Activated CD8-positive, alpha-beta memory T cell treated with anti-CD3 and anti-CD28 coated beads for 48 hours (primary cell): ENCODE measurements at places on chromosomes 13 and 19.
A peak's percentile ranks its signal among the peaks of the same experiment; 100 is the strongest.

GRCh38 chr13:29541400-29541799, 54.1 kb downstream of the SLC7A1 start:
- no peak for DNase-seq

- no peak for DNase-seq
These were observed 43.8 kb downstream of the DCT start for GRCh38 chr13:94435604-94436226.

DNA sequence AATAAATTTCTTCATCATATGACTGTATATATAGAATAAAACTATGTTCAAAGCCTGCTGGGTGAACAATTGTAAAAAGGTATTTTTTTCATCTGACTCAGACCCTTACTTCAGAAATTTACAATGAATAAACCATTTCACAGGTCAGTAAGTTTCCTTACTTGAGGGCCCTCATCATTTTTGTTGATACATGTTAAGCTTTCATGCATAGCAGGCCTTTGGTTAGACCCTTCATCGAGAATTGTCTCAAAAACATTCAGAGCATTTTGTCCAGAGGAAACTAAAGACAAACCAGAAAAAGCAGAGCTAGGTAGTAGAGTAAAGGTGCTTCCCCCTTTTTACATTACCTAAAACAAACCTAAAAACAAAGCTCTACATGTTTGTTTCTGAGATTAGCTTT, 46.2 kb downstream of the FNDC3A start:
- no peak for DNase-seq

GRCh38 chr19:3029065-3029923, at the start of gene TLE2:
Gene TLE2, minus strand, starts transcription at chr19:3029280. Its CDS starts 376 bp downstream, at chr19:3028904.
- DNase-seq, result no peak

DNA sequence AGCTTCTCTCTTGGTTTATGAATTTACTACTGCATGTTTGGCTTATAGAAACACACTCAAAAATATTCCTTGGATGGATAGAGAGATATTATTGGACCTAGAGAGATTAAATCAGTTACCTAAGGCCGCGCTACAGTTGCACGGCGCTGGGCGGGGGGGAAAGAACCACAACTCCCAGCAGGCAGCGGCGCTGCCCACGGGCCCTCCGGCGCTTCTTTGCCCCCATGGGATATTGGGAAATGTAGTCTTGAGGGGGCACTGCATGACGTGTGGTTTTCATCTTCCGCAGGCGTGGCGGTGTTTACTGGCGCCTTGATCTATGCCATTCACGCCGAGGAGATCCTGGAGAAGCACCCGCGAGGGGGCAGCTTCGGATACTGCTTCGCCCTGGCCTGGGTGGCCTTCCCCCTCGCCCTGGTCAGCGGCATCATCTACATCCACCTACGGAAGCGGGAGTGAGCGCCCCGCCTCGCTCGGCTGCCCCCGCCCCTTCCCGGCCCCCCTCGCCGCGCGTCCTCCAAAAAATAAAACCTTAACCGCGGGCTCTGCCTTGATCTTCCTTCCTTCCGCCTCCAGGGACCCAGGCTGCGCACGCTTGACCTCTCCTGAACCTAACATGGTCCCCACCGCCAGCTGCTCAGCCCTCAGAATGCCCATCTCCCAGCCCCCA, 4.8 kb downstream of the EMP3 start:
- peak; percentile 58 for DNase-seq

DNA sequence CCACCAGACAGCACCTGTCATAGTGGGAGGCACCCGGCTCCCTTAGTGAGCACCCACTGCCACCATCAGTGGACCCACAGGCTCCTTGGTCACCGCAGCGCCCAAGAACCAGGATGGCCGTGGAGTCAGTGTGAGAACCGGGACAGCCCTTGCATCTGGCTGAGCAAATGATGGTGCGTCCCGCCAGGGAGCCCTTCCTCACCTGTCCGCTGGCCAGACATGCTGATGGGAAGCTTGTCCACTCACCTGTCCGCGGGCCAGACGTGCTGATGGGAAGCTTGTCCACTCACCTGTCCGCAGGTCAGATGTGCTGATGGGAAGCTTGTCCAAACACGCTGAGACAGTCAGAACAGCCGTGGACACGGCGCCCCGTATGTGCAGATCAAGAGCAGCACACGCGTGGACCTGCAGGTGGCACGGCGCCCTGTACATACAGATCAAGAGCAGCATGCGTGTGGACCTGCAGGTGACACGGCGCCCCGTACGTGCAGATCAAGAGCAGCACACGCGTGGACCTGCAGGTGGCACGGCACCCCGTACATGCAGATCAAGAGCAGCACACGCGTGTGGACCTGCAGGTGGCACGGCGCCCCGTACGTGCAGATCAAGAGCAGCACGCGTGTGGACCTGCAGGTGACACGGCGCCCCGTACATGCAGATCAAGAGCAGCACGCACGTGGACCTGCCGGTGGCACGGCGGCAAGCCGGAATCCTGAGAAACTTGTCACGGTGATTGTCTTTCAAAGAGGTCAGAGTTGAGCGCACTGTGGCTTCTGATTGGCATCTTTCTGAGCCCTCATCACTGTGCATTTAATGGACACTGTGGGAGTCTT, 40.7 kb upstream of the DCUN1D2 start:
- DNase-seq, result no peak

DNA sequence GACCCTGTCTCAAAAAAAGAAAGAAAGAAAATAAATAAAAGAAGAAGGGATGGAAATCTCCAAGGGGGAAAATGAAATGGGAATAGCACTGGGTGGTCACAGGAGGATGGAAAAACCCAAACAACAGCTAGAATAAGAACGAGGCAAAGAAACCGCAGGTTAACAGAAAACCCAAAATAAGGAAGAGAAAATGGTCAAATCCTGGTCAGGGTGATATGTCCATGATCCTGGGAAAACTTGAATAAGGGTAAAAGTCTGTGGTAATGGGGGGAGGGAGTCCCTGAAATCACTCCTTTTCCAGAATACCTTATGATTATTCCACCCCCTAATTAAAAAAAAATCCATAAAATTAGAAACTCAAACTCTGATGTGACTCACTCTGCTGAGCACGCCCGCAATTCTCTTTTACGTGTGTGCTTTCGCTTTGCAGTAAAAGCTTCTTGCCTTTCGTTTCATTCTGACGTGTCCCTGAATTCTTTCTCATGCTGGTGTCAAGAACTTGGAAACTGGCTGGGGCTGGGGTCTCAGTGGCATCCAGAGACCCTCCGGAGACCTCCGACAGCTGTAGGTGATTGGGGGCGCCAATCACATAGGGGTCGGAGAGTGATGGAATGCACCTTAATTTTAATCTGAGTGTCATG, 4.3 kb upstream of the NAXD start:
- DNase-seq, result no peak

GRCh38 chr13:31221057-31221456, 21.3 kb downstream of the B3GLCT start:
- DNase-seq, result no peak

DNA sequence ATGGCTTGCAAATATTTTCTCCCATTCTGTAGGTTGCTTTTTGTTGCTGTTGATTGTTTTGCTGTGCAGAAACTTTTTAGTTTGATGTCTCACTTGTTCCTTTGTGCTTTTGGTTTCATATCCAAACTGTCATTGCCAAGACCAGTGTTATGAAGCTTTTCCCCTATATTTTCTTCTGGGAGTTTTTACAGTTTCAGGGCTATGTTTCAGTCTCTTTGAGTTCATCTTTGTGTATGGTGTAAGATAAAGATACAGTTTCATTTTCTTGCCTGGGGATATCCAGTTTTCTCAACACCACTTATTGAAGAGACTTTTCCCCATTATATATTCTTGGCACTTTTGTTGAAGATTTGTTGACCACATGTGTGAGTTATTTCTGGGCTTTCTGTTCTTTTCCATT, 139.9 kb downstream of the MRPL57 start:
- no peak for DNase-seq

GRCh38 chr19:38502410-38503076, 69.1 kb downstream of the RYR1 start:
- DNase-seq, result no peak

- no peak for DNase-seq
These were observed 189.0 kb upstream of the SOX1 start for GRCh38 chr13:111877906-111878305.

- no peak for DNase-seq
These were observed 282.9 kb downstream of the TSHZ3 start for GRCh38 chr19:31066385-31066784.

- DNase-seq, result no peak
These were observed 24.9 kb upstream of the WDR18 start for GRCh38 chr19:958967-959855.

- DNase-seq, result no peak
These were observed 265.0 kb downstream of the PCDH9 start for GRCh38 chr13:66965181-66965580.

DNA sequence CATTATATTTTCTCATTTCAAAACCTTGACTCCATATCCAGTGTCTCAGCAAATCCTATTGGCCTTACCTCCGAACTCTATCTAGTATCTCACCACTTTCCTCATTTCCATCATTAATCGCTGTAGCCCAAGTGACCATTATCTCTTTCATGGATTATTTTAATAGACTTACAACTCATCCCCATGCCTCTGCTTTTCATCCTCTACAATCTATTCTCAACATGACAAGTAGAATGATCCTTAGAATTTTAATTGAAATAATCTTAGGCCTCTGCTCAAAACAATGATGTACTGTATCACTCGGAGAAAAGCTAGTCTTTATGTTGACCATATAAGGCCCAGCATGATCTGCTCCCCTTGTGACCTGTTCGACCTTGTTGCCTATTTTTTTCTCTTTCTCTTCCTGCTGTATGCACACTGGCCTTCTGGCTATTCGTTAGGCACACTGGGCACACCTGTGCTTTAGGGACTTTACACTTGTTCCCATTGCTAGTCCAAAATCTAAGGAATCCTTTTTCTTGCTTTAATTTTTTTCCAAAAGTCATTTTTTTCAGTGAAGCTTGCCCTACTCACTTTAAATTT, 21.4 kb downstream of the DNAJC15 start:
- DNase-seq, result no peak

DNA sequence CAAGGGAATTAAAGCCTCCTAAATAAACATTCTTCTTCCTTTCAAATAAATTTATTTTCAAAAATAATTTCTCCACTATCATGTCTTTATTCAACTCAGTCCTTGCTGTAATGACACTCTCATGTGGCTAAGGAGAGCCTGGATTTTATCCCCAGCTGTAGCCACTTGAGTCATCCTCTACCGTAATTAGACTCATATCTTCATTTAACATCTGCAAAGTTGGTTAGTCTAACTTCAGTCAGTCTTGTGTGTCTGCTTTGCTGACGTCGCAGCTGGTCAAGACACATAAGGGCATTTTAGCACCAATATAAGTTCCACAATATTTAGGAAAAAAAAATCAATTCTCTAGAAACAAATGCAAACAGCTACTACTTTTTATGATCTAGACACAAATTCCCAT, 776.4 kb upstream of the ATXN8OS start:
- no peak for DNase-seq

DNA sequence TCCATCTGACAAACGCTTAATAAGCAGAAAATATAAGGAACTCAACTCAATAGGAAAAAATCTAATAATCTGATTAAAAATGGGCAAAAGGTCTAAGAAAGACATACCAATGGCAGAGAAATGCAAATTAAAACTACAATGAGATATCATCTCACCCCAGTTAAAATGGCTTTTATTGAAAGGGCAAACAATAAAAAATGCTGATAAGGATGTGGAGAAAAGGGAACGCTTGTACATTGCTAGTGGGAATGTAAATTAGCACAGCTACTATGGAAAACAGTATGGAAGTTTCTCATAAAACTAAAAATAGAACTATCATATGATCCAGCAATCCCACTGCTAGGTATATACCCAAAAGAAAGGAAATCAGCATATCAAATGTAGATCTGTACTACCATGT, 508.8 kb upstream of the GPC6 start:
- no peak for DNase-seq

- DNase-seq, result no peak
These were observed 155.2 kb downstream of the RFC3 start for GRCh38 chr13:33973194-33973593.

DNA sequence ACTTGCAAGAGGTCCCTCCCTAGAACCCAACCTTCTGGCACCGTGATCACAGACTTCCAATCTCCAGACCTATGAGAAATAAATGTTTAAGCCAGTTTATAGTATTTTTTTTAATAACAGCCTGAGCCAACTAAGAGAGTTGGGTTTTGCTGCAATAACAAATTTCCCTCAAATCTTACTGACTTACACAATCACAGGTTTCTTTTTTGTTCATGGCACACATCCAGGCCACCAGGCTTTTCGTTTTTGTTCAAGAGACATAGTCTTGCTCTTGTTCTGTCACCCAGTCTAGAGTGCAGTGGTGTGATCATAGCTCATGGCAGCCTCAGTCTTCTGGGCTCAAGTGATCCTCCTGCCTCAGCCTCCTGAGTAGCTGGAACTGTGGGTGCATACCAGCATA, 2.0 kb upstream of the SELENOV start:
- no peak for DNase-seq

DNA sequence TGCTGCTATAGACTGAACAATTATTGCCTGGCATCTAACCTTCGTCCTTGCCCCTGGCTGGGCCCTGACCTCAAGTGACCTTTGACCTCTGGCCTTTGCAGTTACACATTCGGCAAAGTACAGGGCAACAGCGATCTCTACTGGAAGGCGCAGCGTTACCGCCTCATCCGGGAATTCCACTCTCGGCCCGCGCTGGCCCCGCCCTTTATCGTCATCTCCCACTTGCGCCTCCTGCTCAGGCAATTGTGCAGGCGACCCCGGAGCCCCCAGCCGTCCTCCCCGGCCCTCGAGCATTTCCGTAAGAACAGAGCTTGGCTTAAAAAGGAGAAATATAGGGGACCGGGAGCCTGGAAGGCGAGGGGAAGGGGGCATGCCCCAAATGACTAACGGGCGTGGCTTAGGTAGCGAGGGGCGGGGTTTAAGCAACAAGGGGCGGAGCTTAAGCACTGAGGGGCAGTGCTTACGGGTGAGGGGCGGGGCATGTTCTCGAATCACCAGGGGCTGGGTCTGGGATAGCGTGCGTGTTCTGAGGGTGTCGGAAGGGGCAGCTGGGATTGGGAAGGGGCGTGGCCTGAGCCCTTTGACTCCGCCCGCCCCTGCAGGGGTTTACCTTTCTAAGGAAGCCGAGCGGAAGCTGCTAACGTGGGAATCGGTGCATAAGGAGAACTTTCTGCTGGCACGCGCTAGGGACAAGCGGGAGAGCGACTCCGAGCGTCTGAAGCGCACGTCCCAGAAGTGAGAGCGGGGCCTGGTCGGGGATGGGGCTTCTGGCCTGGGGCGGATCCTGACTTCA, 52.7 kb downstream of the TRPM4 start:
- DNase-seq, result no peak

DNA sequence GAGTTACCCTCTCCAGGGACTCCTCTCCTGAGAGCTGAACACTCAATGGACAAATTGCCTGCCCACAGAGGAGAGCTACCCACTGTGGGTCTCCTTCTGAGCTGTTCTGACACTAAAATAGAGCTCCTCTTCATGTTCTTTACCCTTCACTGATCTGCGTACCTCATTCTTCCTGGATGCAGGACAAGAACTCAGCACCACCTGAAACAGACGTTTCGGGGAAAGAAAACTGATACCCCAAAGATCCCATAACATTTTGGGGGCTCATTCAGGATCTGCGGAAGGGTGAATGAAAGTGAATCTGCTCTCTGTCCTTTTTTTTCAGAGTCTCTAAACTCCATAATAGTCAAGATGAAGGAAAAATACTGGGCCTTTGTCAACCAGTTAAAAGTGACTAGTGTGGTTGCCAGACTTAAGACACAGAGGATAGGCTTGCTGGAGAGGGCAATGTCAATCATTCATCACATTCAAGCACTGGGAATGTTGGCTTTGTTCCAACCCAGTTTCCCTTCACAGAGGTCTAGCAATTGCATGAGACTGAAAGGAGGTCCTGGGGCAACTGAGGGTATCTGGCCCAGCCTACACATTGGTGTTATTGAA, 136.7 kb upstream of the SLITRK6 start:
- no peak for DNase-seq
